Stimulated activated CD4-positive, alpha-beta T cell treated with anti-CD3 and anti-CD28 coated beads, TNF-alpha, amount 100 ng/mL, for 1 hour (primary cell): ENCODE measurements at places on chromosomes 6 and 20.

DNA sequence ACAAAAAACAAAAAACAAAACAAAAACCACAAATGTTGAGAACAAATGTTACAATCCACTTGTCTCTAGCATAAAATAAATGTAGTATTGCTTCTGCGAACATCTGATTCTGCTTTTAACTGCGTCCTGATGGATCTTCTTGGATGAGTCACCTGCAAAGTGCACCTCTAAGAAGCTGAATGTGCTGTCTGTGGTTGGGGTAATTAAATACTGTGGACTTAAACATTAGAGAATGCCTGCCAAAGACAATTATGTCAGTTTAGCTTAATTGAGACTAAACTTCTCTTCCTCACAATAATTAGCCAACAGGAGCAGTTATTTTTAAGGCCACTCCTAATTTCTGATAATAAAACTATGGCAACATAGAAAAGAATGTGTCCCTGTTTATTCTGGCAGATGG, 253.4 kb downstream of the PHACTR1 start:
- no peak for DNase-seq

DNA sequence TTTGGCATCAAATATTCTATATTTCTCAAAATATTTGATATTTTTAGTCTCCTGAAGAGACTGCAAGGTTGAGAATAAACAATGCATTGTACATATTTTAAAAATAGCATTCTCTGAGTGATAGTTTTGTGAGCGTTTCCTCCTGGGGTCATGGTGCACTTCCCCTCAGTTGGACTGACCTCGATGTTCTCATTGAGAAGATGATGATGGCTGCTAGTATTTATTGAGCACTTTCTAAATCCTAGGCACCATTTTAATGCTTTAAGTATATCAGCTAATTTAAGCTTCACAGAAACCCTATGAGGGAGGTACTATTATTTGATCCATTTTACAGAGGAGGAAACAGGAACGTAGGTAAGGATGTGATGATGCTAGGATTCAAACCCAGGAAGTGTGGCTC, 18.2 kb downstream of the DSE start:
- no peak for DNase-seq

- DNase-seq, result no peak
Observed at GRCh38 chr6:108001696-108002231, 43.8 kb upstream of the SEC63 start.

- no peak for DNase-seq
Observed at GRCh38 chr20:50475681-50476292, 34.4 kb upstream of the PTPN1 start.

DNA sequence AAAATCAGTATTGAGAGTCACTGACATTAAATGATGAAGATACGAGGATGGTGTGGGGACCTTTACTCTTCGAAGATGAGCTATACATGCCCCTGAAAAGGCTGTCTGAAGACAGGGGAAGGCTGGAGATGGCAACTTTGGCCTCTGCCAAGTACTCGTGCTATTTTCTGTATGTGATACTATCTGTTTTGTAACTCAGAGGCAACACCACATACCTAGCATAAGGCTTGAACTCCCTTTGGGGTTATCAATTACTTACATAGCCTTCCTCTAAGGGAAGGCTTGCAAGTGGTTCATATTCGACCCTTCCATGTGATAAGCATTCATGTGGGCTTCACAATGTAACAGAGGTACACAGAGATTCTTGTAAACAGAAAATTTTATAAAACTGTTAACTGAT, 68.7 kb upstream of the FBXO30 start:
- no peak for DNase-seq

- DNase-seq, result no peak
Observed at GRCh38 chr6:157777344-157777743, 45.7 kb upstream of the SNX9 start.

- DNase-seq, result no peak
Observed at GRCh38 chr6:156126535-156126934, 650.6 kb upstream of the ARID1B start.

GRCh38 chr20:41308726-41309413, 8.7 kb downstream of the ZHX3 start:
- DNase-seq, result no peak

- DNase-seq, result no peak
Observed at GRCh38 chr6:89910902-89911240, 16.6 kb downstream of the GJA10 start.

DNA sequence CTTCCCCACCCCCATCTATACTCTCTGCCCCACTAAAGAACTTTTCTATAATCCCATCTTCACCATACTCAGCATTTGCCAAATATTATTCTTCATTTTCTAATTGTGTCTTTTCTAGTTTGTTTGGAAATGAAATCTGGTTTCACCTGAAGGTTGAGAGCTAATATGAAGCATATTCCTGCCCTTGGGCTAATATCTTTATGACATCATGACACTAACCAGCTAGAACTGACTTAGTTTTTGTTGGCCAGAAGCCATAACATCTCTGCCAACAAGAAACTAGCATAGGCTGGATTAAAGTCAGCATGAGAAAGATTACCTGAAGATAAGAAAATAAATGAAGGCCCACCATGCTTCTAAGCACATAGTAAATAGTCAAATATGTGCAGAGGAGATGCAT, 16.7 kb downstream of the UNC5CL start:
- no peak for DNase-seq

DNA sequence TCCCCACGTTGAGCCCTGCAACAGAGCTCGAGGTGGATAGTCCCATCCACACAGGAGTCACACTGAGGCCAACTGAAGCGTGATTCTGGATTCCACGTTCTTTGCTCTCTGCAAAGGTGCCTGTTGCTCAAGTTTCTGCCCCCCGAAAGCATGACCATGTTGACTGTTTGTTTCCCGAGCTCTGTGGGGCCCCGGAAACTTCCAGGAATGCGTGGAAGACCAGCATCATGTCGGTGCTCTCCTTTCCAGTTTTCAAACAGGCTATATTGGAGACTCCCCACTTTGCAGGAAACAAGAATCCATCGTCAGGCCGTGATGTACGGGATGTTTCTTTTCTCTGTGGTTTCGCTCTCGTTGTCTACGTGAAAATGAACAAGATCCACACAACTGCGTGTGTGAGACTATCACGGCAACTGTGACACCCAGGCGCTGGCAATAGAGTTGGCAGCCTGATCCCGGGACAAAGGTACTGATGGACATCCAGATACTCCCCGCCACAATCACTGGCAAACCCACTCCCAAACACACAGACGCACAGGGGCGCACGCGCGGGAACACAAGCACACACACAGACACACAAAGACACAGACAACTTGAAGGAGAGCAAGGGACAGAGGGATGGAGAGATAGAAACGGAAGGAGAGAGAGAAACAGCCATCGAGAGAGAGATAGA, 444.6 kb upstream of the DEFB115 start:
- DNase-seq, result no peak

GRCh38 chr6:130396722-130397121, 30.9 kb downstream of the TMEM200A start:
- DNase-seq, result no peak

- no peak for DNase-seq
Observed at GRCh38 chr6:4134841-4135664, at the start of gene ECI2. TSS of gene ECI2 (minus strand) at chr6:4135575. CDS start at chr6:4135560, 15 bp downstream.

DNA sequence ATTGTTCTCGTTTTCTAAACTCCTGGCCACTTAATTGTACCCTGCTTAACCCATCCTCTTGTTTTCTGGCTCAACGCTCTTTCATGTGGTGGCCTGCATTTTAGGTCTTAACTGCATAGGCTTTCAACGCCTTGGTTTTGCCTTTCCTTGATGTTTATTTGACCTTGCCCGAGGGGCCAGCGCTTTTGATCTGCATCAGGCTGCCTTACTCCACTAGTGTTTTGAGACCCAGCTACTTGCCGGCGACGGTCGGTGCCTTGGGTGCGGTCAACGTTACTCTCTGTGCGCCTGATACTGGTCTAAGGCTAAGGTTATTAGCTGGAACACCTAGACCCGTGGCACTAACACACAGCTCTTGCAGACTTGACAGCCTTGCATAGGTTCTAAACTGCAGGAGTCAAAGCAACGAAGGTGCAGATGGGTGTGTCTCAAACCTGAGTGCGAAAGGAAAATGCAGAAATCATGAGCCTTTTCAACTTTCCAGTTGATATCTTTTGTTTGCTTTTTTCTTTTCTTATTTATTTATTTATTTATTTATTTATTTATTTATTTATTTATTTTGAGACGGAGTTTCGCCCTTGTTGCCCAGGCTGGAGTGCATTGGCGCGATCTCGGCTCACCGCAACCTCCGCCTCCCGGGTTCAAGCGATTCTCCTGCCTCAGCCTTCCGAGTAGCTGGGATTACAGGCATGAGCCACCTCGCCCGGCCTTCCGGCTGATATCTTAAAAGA, 138.8 kb downstream of the HFE start:
- no peak for DNase-seq

- no peak for DNase-seq
Observed at GRCh38 chr6:83097204-83097603, 29.7 kb downstream of the DOP1A start.

DNA sequence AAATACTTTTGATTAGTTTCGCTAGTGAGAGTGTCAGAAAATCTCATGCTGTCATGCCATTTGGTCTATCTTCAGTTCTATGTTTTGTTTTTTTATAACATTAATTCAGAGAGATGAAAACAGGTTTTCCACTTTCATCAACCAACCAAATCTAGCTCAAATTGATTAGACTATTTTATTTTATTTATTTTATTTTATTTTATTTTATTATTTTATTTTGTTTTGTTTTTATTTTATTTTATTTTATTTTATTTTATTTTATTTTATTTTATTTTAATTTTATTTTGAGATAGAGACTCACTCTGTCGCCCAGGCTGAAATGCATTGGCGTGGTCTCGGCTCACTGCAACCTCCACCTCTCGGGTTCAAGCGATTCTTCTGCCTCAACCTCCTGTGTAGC, 1391.0 kb upstream of the ADGRB3 start:
- no peak for DNase-seq

DNA sequence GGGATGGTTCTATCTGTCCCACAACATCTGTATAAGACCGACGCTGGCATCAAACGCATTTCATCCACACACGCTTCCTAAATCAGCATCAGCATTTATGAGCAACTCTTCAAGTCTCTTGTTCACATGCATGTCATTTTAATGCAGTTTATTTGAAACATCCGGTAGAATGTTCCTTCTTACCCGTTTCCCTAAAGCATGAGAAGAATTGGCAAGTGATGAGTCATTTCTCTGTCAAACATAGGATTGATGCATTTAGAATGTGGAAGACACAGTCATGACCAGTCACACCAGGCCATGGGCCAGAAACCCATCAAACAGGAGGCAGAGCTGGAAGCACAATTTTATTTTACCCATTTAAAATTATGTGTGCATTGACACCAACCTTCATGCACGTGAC, 122.8 kb downstream of the UST start:
- DNase-seq, result no peak

- no peak for DNase-seq
Observed at GRCh38 chr6:37631295-37631694, 66.4 kb downstream of the MDGA1 start.

GRCh38 chr6:128554302-128554701, 33.9 kb upstream of the PTPRK start:
- no peak for DNase-seq

DNA sequence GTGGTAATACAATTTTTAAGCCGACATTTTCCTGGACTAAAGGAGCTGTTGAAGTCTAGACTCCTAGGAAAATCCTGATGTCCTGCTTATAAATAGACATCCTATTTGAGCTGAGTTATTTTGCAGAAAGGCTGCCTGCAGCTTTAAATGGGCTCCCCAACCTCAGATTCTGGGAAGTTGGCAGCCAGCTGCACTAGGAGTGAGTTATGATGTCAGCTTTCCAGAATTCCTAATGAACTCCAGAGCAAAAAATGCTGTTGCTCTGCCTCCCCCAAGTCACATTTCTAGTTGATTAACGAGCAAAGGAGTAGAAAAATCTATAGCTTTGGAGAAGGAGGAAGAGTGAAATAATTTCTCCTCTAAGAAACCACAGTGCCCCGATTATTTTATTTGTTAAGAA, 346.3 kb upstream of the SULF2 start:
- no peak for DNase-seq

- no peak for DNase-seq
Observed at GRCh38 chr20:61382194-61382593, 130.1 kb downstream of the CDH4 start.

DNA sequence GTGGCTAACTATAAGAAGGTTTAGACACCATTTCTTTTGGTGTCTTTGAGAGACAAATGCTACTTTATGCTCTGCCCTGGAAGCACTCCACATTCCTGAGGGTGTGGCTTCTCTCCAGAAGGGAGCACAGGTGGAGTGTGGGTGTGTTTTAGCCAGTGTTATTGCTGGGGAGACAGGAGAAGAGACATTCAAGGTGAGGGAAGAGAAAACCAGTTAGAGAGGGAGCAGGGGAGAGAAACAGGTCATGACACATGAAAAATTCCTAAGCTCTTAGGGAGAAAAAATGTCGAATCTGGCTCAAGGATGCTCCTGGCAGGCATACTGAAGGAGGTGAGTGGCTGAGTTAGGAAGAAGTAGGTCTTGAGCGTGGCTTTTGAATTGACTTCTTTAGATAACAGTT, 292.8 kb downstream of the CLIC5 start:
- no peak for DNase-seq

DNA sequence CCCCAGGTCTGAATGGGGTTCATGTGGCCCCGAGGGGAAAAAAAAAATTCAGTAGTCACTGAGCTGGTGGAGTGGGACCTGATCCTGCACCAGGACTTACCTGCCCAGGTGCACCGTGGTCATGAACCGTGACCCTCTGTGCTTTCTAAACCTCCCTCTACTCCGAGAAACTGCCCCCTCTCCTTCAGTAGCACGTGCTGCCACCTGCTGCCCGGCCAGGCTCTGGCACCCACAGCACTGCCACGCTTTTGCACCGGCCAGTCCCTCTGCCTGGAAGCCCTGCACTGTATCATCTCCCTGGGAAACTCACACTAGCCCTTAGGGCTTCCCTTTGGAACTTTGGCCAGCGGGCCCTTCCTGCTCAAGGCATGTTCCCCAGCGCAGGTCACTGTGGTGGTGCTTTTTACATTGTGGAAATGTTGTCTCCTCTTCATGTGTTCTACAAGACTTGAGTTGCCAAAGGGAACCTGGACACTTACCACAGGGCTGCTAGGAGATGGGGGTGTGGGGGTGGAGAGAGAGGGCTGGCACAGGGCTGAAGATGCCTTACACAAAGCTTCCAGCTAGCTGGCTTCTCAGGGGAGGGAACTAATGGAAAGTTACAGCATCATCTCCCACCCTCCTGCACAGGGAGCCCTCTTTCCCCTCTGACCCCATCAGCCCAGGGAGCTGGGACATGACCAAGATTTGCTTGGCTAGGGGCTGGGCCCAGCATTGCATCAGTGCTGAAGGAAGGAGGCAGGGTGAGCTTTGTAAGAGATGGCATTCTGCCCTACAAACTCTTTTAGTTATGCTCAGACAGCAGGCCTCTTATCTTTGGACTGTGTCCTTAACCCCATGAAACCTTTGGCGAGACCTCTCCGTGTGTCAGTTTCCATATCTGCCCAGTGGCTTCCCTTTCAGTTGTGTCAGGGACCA, 2.5 kb upstream of the PTPRT start:
- no peak for DNase-seq

DNA sequence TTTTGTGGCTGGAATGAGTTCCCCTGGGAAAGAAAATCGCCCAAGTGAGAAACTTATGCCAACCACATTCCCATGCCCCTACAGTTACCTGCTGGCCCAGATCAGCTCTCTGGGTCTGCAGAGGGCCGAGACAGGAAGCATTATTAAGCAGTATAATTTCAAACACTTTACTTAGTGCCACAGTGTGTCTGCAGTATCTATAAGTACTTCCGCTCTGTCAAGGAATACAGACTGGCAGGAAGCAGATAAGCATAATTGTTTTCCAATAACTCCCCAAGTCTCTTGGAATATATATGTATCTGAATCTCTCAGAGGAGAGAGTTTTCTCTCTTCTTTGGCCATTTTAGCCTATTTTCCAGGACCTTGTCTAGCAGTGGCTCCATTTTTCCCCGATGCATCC, 24.9 kb downstream of the SAYSD1 start:
- DNase-seq, result no peak
